ENCODE measurements at places on chromosomes 3 and 15.

DNA sequence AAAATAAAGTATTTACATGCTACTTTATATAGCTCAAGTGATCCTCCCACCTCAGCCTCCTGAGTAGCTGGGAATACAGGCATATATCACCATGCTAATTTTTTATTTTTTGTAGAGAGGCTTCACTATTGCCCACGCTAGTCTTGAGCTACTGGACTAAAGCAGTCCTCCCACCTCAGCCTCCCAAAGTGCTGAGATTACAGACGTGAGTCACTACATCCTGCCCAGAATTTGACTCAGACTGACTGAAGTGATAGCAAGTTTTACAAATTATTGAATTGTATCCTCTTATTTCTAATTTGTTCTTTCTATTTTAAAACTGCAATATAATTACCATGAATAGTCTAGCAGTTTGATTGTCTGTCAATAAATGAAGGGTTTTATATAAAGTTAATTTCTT is 210.3 kb upstream of the CGNL1 start:
- peak; percentile 54 for DNase-seq

DNA sequence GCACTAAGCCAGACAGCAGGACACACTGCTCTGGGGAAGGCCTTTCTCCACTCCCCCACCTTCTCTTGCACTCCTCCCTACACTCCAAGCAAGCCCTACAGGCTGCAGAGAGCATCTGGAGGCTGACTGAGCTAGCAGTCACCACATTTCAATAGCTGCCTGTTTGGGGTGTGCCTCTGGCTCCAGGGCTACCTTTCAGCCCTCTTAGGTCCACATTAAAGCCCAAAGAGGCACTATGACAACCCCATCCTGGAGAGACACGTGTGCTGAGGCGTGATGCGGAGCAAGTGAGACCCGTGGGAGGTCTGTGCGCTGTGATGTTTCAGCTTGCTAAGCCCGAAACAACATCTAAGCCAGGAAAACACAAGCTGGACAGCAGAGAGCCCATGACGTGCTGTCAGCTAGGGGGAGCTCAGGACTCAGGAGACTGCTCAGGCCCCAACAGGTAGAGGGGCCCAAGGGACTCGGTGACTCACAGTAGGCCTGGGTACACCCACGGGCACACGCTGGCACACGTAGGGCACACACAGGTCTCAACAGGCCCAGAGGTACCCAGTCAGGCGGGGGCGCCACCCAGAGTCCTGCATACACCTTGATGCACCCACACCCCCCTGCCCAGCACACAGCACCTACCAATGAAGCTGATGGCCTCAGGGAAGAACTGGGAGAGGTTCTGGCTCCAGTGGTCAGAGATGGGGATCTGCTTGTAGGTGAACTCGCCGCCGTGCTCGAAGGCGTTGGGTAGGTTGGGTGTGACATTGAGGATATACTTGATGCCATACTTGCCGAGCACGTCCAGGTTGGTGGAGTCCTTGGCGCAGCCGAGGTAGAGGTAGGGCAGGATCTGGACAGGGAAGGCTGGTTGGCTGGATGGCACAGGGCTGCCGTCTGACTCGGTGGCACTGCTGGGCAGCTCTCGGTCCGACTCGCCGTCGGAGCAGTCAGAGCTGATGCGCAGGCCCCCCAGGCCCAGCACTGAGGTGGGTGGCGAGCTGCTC is 2.8 kb downstream of the DUSP7 start:
- DNase-seq = peak; percentile 60

GRCh38 chr15:73053398-73053723 is 1.1 kb downstream of the NEO1 start:
- DNase-seq = no peak

- DNase-seq = no peak
Measured at GRCh38 chr3:11819146-11819689, 27.5 kb downstream of the TAMM41 start.

- DNase-seq = no peak
Measured at GRCh38 chr3:184804801-184805200, 7.2 kb upstream of the VPS8 start.

DNA sequence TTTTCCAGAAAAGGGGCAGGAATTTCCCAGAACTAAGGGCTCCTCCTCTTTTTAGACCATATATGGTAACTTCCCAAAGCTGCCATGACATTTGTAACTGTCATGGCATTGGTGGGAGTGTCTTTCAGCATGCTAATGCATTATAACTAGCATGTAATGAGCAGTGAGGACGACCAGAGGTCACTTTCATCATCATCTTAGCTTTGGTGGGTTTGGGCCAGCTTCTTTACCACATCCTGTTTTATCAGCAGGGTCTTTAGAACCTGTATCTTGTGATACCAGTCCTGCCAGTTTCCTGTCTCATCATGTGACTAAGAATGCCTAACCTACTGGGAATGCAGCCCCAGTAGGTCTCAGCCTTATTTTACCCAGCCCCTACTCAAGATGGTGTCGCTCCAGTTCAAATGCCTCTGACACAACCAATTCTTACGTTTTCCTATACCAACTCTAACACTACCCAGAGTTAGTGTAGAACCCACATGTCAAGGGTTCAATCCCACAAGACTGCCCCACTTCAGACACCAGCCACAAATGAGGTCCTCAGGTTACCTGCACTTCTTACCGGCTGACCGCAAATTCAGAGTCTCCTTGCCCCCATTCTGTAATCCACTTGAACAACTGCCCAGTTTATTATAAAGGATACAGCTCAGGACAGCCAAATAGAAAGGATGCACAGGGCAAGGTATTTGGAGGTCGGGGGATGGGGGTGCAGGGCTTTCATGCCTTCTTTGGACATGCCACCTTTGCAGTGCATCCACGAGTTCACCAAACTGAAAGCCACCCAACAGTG is 17.7 kb downstream of the FOXB1 start:
- DNase-seq = no peak

GRCh38 chr3:174620138-174620537 is 239.0 kb upstream of the NAALADL2 start:
- DNase-seq = peak; percentile 24

DNA sequence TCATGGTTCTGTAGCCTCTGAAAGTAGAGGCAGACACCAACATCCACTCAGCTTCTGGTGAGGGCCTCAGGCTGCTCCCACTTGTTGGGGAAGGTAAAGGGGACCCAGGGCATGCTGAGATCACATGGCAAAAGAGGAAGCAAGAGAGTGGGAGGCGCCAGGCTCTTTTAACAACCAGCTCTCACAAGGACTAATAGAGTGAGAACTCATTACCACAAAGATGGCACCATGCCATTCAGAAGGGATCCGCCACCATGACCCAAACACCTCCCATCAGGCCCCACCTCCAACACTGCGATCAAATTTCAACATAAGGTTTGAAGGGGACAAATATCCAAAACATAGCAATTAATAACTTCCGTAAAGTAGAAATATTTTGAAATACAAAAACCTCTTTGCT is 192.3 kb downstream of the OCA2 start:
- DNase-seq = no peak

GRCh38 chr3:42229266-42229941 is 36.6 kb downstream of the CCK start:
- DNase-seq = no peak

DNA sequence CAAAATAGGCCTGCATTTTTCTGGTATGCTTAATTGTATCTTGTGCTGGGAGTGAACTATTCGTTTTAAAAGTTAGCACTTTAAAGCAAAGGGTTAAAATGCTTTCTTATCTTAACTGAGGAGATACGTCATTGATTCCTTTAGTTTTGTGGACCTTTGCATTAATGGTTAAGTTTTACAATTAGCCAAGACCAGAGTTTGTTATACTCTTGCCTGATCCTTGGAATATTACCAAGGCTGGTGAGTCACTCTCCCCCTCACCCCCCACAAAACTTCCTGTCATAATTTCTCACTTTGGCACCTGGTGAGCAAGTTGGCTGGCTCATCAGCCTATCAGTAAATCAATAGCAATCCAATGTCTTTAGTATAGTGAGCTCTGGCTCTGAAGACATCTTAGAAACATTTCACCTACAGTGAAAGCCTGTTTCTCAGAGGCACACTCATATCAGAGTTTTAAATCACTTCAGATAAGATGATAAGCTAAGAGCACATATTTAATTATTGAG is 26.7 kb downstream of the SLC2A2 start:
- DNase-seq = peak; percentile 82

DNA sequence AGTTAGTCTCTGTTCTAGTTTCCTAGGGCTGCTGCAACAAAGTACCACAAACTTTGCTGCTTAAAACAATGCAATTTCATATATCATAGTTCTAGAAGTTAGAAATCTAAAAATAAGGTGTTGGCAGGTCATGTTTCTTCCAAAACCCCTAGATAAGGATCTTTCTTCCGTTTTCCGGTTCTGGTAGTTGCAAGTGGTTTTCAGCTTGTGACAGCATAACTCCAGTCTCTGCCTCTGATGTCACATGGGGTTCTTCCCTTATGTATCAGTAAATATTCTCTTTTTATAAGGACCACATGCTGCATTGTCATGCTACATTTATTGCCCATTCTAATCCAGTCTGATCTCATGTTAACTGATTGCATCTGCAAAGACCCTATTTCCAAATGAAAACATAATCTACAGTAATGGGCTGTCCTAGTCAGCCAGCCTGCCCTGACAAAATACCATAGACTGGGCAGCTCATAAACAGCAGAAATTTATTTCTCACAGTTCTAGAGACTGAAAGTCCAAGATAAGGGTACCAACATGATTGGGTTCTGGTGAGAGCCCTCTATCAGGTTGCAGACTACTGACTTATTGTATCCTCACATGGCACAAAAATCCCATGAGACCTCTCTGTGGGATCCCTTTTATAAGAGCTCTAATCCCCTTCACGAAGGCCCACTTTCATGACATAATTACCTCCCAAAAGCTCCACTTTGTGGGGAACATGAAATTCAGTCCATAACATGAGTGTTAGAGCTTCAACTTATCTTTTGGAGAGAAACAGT is 642.0 kb upstream of the NAALADL2 start:
- DNase-seq = no peak

- DNase-seq = no peak
Measured at GRCh38 chr3:140553591-140553990, 124.3 kb upstream of the TRIM42 start.

DNA sequence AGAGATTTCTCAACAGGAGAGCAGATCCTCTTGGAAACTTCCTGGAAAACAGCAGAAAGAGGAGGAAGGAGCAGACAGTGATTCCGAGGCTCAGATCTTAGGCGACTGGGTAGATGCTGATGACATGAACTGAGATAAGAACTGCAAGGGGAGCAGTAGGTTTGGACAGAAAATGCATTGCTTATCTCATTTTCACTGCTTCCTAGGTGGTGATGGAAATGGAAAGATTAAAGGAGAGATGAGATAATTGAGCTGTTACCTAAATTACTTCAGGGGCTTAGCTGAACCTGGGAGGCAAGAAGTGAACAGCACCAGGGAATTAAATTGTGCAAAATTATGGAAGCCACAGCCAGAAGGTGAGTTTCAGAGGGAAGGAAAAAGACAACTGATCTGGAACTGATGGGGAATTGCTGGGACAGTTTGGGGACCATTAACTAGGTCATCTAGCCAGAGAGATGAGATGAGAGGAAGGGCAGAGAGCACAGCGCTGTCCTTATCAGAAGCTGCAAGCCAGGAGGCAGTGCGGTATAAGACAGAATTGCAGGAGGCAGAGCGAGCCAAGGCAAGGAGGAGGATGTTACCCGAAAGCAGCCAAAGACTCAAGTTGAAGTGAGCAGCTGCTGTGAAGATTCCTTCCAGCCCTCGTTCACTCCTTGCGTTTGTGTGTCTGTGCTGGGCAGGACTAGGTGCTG is 140.4 kb downstream of the SRGAP3 start:
- no peak for DNase-seq

GRCh38 chr3:35529337-35529736 is 110.0 kb upstream of the ARPP21 start:
- no peak for DNase-seq

- DNase-seq = no peak
Measured at GRCh38 chr3:189386739-189387138, 215.0 kb downstream of the TPRG1 start.

GRCh38 chr3:20405744-20406143 is 219.7 kb upstream of the SGO1 start:
- peak; percentile 33 for DNase-seq

GRCh38 chr3:194466761-194467356 is 19.9 kb downstream of the ATP13A3 start:
- DNase-seq = no peak

DNA sequence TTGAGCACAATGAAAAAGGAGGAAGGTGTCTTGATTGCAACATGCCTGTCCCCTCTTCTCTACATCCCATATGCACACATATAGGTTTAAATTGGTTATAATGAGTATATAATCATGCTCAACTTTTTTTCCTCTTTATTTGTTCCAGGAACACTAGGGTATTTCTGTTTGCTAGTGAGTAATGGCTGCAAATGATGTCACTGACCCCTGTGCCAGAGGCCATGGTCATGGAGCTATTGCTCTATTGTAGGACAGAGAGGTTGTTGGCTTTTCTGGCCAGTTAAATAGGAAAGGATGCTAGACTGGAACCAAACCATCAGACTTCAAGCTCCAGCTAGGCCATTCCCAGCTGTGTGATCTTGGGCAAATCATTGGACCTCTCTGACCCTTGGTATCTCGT is 9.6 kb downstream of the ARHGEF3 start:
- DNase-seq = no peak

DNA sequence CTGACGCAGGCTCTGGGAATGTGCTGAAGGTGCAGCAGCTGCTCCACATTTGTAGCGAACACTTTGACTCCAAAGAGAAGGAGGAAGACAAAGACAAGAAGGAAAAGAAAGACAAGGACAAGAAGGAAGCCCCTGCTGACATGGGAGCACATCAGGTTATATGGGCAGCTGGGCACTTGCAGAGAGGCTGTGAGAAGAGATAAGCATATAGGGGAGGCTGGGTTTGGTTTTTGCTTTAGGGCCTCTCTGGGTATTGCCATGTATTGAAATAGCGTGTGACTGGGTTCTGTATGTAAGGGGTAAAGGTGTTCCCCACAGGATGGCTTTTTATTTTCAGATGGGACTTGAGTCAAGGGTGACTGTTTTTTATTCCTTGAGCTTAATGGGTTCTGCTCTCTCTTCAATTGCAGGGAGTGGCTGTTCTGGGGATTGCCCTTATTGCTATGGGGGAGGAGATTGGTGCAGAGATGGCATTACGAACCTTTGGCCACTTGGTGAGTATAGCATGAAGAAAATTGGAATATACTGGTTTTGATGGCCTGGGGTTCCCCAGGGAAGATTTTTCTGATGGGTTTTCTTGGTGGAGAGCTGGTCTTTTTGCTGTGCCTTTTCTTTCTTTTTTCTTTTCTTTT is 7.4 kb downstream of the PSMD2 start:
- DNase-seq = no peak

DNA sequence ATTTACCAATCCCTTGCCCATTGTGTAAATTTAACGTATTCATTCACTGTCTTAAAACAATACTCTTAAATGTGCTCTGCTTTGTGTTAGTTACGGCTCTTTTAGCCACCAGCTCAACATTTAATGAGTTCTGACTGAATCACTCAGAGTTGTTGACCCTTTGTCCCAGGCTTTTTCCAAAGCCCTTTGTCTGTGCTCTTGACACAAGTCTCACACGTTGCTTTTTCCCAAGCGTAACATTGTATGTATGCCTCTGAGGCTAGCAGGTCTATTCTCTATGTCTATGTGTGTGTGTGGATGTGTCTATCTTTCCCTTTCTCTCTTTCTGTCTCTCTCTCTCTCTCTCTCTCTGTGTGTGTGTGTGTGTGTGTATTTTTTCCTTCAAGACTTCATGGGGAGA is 435.4 kb upstream of the GOLIM4 start:
- no peak for DNase-seq
